Fibroblast of skin of scalp (primary cell): ENCODE measurements at places on chromosomes 7 and 10.

DNA sequence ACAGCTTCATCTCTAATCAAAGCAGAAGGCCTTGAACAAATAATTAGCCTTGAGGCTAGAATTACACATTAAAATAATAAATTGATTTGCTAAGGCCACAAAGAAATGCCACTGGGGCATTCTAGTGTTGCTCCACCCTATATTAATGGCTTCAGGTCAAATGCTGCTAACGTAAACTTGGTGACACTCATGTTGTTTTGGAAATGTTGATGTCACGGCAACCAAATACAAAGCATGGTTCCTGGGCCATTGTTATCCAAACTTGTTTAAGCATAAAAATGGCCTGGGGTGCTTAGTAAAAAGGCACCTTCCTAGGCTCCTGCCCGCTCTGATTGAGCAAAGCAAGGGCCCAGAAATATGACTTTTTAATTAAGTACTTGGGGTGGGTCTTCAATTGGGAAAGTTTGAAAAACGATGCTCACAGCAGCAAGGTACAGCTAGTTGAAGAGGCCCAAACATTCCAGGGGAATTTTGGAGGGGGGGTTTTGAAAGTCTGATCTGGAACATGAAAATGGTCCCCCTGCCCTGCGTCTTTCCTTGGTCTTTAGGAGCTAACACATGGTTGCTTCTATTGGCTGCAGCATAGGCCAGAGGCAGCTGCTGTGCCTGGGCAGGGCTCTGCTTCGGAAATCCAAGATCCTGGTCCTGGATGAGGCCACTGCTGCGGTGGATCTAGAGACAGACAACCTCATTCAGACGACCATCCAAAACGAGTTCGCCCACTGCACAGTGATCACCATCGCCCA is 67.8 kb downstream of the ABCC2 start:
- no peak for DNase-seq

- no peak for DNase-seq
Measured at GRCh38 chr10:66999762-67000545, 74.1 kb downstream of the LRRTM3 start.

DNA sequence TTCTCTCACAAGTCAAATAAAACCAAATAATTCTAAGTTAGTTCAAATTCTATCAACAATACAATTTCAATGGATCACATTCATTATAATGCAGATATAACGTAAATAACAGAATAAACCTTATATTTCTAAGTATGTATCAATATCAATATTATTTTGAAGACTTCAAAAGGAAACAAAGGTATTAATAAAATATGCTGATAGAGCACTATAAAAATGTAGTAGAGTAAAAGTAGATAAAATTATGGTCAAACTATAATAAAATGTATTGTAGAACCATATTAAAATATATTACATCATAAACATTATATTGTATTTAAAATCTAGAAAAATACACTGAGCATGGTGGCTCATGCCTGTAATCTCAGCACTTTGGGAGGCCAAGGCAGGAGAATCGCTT is 23.5 kb upstream of the NRCAM start:
- DNase-seq: no peak

DNA sequence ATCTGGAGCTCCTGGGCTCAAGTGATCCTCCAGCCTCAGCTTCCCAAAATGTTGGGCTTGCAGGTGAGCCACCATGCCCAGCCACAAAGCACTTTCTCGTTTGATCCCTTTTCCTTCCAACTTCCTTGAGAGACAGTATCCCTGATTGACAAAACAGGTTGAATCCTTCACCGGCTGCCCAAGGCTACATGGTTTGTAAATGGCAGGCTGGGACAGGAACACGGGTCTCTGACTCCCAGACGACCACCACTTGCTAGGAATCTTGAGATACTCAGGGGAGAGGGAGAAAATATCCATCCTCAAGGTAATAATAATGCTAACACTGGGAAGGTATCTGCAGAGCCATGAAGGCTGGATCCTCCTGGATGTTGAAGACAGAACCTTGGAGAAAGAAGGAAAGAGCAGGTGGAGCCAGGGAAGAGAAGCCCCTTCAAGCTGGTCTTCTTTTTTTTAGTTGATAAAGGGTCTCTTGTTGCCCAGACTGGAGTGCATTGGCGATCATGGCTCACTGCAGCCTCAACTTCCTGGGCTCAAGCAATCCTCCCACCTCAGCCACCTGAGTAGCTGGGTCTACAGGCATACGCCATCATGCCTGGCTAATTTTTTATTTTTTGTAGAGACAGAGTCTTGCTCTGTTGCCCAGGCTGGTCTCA is 19.8 kb downstream of the MMRN2 start:
- DNase-seq: no peak

DNA sequence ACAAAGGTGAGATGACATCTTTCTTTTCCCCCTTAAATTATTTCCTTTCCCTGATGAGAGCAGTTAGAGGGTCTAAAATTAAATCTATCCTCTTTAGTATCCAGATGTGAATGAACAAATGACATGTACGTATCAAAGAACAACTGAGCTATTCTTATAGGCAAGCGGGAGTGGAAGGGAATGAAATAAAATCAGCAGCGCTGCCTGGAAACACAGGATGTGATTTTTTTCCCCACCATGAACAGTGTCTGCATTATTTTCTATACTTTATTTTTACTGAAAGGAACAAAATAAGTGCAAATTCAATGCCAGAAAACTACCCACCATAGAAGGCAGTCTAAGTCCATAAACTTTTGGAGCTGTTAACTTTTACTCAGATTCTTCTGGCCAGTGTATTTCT is 40.6 kb downstream of the SLC26A4 start:
- no peak for DNase-seq

GRCh38 chr7:117588352-117588794 is 108.5 kb downstream of the CFTR start:
- no peak for DNase-seq

GRCh38 chr7:131733604-131734003 is 177.2 kb upstream of the PODXL start:
- no peak for DNase-seq
